ENCODE measurements at places on chromosomes 4 and X.

GRCh38 chr4:163866728-163867315, 372.3 kb downstream of the TMA16 start:
- H3K27ac ChIP-seq, result no peak overlapping the region
- H3K4me1 ChIP-seq, result no peaks in the 10 kb centered on the region
- H3K27me3 ChIP-seq, result no peaks in the 10 kb centered on the region
- no peak overlapping the region for H3K4me3 ChIP-seq

DNA sequence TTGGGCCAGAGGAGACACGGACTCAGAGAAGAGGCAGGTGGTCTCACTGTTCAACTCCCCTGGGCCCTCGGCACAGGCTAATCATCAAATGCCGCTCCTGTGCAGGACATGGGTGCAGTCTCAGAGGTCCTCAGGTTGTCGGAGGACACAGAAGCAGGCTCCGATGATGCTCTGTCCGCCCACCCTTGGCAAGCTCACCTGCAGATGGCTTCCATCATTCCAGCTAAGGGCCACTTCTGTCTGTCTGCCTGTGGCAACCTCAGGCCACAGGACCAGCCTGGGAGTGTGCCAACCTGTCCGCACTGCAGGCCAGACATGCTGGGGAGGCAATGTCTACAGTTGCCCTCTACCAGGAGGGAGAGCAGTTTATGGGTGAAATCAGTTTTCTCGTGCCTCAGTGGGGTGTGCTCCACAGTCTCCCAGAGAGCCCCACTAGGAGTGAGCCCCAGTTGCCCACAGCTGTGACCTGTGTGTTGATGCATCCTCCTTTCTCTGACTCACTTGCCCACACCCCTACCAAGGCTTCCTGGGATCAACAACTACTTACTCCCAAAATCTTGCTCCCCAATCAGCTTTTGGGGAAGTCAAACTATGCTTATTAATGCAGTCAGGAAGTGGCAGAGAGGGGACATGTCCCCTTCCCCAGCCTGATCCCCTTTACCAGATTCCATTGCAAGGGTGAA, 55.9 kb downstream of the HTRA3 start:
- no peak overlapping the region for H3K4me3 ChIP-seq
- DNase-seq, result no peak
- H3K27me3 ChIP-seq, result no peaks in the 10 kb centered on the region
- H3K36me3 ChIP-seq, result peaks cover 2% of the 10 kb centered on the region
- no peaks in the 10 kb centered on the region for H3K4me1 ChIP-seq
- no peak overlapping the region for H3K27ac ChIP-seq

- no peak for DNase-seq
- H3K4me1 ChIP-seq, result no peaks in the 10 kb centered on the region
- no peak overlapping the region for H3K4me3 ChIP-seq
- H3K36me3 ChIP-seq, result peaks cover 3% of the 10 kb centered on the region
Observed at GRCh38 chr4:27085396-27085795, 224.8 kb downstream of the STIM2 start.

GRCh38 chr4:150510176-150510865, 71.6 kb upstream of the MAB21L2 start:
- H3K27me3 ChIP-seq, result no peaks in the 10 kb centered on the region
- H3K4me1 ChIP-seq, result peaks cover 23% of the 10 kb centered on the region
- DNase-seq, result no peak
- H3K36me3 ChIP-seq, result peaks cover 9% of the 10 kb centered on the region
- H3K27ac ChIP-seq, result no peak overlapping the region

DNA sequence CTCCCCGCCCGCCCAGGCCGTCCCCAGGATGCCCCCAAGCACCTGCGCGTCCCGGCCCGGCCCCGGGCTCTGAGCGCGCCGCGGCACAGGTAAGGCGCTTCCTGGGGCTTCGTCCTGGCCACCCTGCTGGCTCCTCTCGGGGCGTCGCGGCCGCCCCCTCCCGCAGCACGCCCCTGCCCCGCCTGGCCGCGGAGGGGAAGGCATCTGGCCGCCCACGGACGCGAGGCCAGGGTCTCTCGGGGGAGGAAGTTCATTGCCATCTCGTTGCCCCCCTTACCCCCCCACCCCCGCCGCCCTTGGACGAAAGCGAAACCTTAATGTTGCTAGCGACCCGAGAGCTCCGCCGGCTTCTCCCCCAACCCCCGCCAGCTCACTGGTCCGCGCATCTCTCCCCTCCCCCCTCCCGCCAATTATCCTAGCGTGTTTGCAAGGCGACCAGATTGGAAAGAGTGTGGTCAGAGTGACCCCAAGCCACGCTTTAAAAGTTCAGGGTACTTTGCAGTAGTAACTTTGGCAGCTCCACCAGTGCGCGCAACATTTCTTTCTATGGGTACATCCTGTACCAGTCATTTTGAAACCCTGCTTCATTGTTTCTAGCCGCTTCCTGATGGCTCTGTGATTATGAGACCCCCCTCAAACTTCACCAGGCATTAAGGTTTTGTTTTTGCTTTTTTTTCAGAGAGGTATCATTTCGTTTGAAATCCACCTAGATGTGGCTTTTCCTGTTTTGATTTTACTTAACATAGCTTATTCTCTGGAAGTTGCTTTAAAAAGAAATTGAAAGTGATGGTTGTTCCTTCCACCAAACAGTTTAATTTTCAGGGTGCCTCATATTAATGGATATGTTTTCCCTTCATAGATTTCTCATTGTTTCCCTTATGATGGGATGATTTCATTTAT, 626 bp downstream of the TBC1D1 start:
- H3K27ac ChIP-seq, result peak overlapping the region; percentile 91
- H3K27me3 ChIP-seq, result no peaks in the 10 kb centered on the region
- H3K36me3 ChIP-seq, result peaks cover 6% of the 10 kb centered on the region
- H3K4me3 ChIP-seq, result peak overlapping the region; percentile 89
- DNase-seq, result peak; percentile 28
- H3K4me1 ChIP-seq, result peaks cover 32% of the 10 kb centered on the region

DNA sequence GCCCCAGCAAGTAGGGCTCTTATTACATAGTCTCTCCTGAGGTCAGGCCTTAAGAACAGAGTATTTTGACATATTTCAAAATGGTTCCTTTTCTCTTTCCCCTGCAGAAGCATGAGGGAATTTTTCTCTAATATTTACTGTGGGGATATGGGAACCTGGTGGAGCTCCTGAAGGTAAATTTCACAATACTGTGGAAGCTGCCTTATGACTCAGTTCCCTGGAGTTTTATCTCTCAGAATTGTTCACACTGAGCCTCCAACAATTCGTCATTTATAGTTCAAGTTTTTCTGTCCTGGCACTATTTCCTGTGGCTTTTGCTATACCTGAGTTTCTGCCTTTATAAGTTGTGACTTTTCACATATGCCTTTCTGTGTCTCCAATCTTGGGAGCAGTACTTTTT, 607.2 kb upstream of the NDST4 start:
- H3K36me3 ChIP-seq, result no peaks in the 10 kb centered on the region
- no peak overlapping the region for H3K4me3 ChIP-seq
- no peaks in the 10 kb centered on the region for H3K4me1 ChIP-seq

DNA sequence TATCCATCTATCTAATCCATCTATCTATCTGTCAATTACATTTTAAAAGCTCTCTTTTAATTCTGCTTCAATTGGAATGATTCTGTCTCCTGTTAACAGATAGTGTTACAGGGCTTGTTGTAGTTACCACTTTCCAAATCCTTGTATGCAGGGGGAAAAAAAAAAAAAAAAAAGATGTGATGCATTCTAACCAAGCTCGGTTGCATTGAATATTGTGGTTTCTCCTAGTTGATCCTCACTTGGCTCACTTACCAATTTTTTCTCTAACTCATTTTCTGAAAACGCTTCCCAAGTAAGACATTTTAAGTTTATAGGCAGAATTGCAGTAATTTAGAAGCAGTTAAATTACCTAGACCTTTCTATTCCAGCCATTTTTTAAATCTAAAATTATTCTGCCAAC, 327.9 kb upstream of the PITX2 start:
- no peak overlapping the region for H3K4me3 ChIP-seq
- no peaks in the 10 kb centered on the region for H3K4me1 ChIP-seq
- no peaks in the 10 kb centered on the region for H3K27me3 ChIP-seq
- DNase-seq, result no peak
- H3K27ac ChIP-seq, result no peak overlapping the region

- H3K4me3 ChIP-seq, result peak overlapping the region; percentile 52
- peaks cover 48% of the 10 kb centered on the region for H3K4me1 ChIP-seq
- H3K27ac ChIP-seq, result no peak overlapping the region
- H3K27me3 ChIP-seq, result no peaks in the 10 kb centered on the region
Observed at GRCh38 chrX:130098210-130098552, 12.1 kb downstream of the ELF4 start.

DNA sequence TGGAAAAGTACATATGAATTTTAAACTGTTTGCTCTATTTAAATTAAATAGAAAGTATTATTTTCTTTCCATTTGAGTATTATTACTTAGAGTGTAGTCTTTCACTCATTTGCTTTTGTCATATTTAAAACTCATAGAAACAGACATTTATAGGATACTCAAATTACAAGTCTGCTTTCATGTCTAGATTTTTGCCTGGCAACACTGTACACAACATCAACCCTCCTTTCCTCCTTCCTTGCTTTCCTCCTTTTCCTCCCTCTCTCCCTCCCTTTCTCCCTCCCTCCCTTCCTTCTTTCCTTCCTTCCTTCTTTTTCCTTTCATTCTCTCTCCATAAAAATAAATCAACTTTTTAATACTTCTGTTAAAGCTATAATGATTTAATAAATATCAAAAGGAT, 2361.2 kb downstream of the ARAP2 start:
- no peaks in the 10 kb centered on the region for H3K36me3 ChIP-seq
- H3K27ac ChIP-seq, result no peak overlapping the region
- no peaks in the 10 kb centered on the region for H3K4me1 ChIP-seq

DNA sequence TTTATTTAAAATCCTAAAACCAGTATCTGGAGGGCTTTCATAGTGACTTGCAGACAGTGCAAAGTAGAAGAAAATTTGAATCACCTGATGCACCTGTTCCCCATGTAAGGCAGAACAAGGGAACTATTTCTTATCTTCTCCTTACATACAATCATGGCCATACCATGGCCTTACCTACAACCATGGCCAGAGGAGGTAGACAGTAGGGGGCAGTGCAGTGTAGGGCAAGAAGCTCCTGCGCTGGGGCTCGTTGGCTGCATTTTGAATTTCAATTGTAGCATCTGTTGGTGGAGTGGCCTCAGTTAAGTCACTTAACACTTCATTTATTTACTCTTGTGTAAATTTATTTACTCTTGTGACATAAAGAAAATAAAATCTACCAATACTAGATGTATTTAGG, 33.0 kb downstream of the GALNTL6 start:
- H3K4me3 ChIP-seq, result no peak overlapping the region
- no peak for DNase-seq
- H3K4me1 ChIP-seq, result no peaks in the 10 kb centered on the region
- no peaks in the 10 kb centered on the region for H3K36me3 ChIP-seq

GRCh38 chr4:165177725-165178666, 29.4 kb upstream of the KLHL2 start:
- no peak overlapping the region for H3K27ac ChIP-seq
- no peaks in the 10 kb centered on the region for H3K36me3 ChIP-seq
- no peak for DNase-seq

DNA sequence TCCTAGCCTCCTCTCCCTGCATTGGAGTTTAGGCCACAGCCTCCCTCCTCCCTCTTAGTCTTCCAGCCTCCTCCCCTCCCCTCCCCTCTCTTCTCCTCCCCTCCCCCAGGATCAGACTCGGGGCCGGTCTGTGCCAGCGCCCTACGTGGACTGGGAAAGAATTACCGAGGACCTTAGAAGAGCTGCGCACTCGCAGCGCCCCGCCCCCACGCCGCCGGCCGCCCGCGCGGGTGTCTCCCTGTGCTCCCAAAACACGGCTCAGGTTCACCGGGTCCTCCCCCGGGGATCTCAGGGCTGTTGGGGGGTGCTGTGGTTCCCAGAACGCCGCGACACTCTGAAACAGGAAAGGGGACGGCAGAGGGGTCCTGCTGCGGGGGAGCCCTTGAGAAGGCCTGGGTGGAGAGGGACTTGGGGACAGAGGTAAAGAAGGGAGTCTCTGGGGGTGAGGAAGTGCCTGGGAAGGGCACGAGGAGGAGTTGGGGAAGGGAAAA, 122.3 kb upstream of the TBL1X start:
- peaks cover 11% of the 10 kb centered on the region for H3K36me3 ChIP-seq
- peaks cover 36% of the 10 kb centered on the region for H3K4me1 ChIP-seq
- DNase-seq, result peak; percentile 13
- no peaks in the 10 kb centered on the region for H3K27me3 ChIP-seq

DNA sequence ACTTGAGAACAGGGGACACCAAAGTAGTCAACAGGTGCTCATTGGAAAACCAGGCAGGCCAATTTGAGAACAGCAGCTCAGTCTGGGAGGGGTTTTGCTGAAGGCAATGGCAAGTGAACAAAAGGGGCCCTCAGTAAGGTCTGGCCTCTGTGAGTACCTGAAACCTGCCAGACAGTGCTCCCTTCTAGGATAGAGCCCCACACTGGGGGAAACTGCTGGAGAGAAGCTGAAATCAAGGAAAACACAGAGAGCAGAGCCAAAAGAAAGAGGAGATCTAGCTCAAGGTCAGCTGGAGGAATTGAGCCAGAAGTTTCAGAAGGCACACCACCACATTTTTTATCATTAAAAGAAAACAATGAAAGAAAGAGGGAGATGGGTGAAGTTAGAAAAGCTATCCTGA, 28.2 kb downstream of the PNMA6E start:
- DNase-seq, result no peak
- H3K27me3 ChIP-seq, result peaks cover 15% of the 10 kb centered on the region
- H3K36me3 ChIP-seq, result no peaks in the 10 kb centered on the region
- H3K4me1 ChIP-seq, result peaks cover 5% of the 10 kb centered on the region
- no peak overlapping the region for H3K27ac ChIP-seq

- H3K36me3 ChIP-seq, result peaks cover 2% of the 10 kb centered on the region
- no peak for DNase-seq
- no peak overlapping the region for H3K4me3 ChIP-seq
Observed at GRCh38 chr4:185304541-185304940, 91.2 kb downstream of the LRP2BP start.

GRCh38 chrX:57821703-57822387, 88.4 kb downstream of the ZXDA start:
- no peak overlapping the region for H3K4me3 ChIP-seq
- no peaks in the 10 kb centered on the region for H3K27me3 ChIP-seq
- H3K27ac ChIP-seq, result no peak overlapping the region
- DNase-seq, result peak; percentile 9
- H3K4me1 ChIP-seq, result peaks cover 6% of the 10 kb centered on the region

GRCh38 chr4:89447543-89447942, 139.9 kb upstream of the GPRIN3 start:
- H3K36me3 ChIP-seq, result no peaks in the 10 kb centered on the region
- DNase-seq, result no peak
- no peak overlapping the region for H3K27ac ChIP-seq
- no peak overlapping the region for H3K4me3 ChIP-seq
- no peaks in the 10 kb centered on the region for H3K4me1 ChIP-seq
- no peaks in the 10 kb centered on the region for H3K27me3 ChIP-seq

- DNase-seq, result peak; percentile 65
- H3K4me1 ChIP-seq, result peaks cover 28% of the 10 kb centered on the region
- H3K36me3 ChIP-seq, result peaks cover 12% of the 10 kb centered on the region
- H3K27me3 ChIP-seq, result no peaks in the 10 kb centered on the region
Observed at GRCh38 chrX:12946838-12947544, 27.9 kb upstream of the TMSB4X start.

DNA sequence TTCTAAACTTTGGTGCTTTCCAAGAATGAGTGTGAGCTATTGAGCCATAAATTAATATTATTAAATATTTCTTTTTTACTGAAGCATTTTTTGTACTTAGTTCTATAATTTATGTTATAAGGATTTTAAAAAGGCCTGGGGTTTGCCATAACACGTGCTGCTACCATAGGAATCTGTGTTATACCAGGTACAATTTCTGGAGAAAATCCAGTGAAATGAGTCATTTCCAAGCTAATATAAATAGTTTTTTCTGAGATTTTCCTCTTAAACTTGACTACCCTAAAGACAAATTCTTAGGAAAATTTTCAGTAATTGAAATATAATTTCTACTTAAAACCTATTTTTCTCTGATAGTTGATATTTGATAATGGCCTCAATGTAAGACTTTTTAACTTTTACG, 130.8 kb downstream of the TLL1 start:
- no peaks in the 10 kb centered on the region for H3K36me3 ChIP-seq
- H3K27me3 ChIP-seq, result no peaks in the 10 kb centered on the region
- no peak overlapping the region for H3K4me3 ChIP-seq
- H3K27ac ChIP-seq, result no peak overlapping the region
